ENCODE measurements at places on chromosomes 12 and 14.

- no peak for DNase-seq
Measured at GRCh38 chr12:104784592-104784991, 173.5 kb downstream of the SLC41A2 start.

DNA sequence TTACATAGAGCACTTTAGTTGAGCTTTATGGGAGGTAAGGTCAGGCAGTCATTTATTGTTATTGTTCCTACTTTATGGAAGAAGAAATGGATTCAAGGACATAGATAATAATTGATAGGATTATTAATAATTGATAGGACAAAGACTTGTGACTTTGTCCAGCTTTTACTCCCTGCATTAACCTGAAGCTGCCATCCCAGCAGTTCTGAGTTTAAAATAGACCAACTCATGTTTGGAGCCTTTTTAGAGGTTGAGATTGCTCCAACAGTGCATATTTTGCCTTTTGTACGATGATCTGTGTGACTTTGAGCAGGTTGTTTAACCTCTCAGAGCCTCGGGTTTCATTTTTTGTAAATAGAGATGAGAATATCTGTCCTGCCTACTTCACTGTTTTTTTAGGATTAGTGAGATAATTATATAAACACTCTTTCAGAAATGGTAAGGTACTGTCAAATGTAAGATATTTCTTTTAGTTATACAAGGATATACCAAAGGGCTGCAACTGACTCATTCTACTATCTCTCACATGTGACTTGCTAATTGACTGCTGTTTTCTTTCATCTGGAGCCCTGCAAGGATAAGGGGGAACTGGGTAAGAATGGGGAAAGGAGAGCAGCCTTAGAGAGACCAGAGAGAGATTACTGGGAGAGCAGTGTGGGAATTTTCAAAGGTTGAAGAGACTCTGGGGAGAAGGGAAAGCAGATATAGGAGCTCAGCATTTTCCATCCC is 15.3 kb downstream of the WDR20 start:
- DNase-seq: no peak

- no peak for DNase-seq
Measured at GRCh38 chr12:47803191-47803875, 16.4 kb downstream of the HDAC7 start.

DNA sequence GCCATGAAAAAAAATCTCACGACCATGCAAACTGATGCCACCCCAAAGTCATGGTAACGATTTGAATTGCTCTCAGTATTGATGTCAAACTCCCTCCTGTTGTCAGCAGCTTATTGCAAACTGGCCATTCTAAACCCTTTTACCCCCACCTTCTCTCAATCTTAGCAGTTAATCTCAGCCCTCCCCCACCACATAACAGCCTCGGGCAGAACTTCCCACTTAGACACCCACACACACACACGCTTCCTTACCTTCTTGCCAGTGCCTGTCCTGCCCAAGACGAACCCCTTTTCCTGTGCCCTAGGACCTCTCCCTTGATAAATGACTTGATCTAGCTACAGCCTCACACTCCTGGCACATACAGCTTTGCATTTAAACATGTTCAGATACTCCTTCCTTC is 56.6 kb downstream of the GPATCH2L start:
- no peak for DNase-seq

GRCh38 chr14:92439537-92440344 is 73.8 kb upstream of the RIN3 start:
- no peak for DNase-seq

GRCh38 chr12:69903548-69903947 is 78.5 kb downstream of the MYRFL start:
- DNase-seq: no peak

- DNase-seq: no peak
Measured at GRCh38 chr14:50659327-50659974, 8.7 kb downstream of the SAV1 start.

DNA sequence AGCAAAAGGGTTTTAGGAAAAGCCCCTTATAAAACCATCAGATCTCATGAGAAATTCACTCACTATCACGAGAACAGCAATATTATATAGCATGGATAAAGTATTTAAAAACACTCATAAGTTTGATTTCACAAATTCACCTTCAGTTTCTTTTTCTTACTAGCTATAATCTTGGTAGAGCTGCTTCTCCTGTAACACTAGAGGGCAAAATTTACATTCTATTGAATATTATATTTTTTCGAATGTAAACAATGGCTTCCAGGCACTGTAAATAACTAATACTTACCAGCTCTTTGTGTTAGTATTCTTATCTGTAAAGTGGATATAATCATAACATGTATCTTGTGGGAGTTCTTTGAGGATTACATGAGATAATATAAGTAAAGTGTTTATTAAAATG is 259.6 kb downstream of the CCER1 start:
- no peak for DNase-seq

- no peak for DNase-seq
Measured at GRCh38 chr14:73567951-73568885, 795 bp upstream of the ACOT2 start.

GRCh38 chr12:65192963-65193516 is 23.7 kb downstream of the LEMD3 start:
- no peak for DNase-seq

- no peak for DNase-seq
Measured at GRCh38 chr12:112939761-112940381, 1.6 kb downstream of the OAS3 start.

- no peak for DNase-seq
Measured at GRCh38 chr14:68552602-68553001, 240.3 kb downstream of the ZFP36L1 start.

DNA sequence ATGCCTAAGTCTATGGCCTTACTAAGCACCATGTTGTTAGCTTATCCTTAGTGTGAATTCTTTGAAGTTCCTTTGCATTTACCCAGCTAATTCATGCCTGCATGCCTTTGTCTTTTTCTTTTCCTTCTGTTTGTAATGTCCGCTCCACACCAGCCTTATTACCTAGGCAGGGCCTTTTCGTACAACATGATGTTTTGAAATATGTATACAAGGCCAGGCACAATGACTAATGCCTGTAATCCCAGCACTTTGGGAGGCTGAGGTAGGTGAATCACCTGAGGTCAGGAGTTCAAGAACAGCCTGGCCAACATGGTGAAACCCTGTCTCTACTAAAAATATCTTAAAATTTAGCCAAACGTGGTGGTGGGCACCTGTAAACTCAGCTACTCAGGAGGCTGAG is 1636.5 kb upstream of the SEL1L start:
- DNase-seq: no peak

DNA sequence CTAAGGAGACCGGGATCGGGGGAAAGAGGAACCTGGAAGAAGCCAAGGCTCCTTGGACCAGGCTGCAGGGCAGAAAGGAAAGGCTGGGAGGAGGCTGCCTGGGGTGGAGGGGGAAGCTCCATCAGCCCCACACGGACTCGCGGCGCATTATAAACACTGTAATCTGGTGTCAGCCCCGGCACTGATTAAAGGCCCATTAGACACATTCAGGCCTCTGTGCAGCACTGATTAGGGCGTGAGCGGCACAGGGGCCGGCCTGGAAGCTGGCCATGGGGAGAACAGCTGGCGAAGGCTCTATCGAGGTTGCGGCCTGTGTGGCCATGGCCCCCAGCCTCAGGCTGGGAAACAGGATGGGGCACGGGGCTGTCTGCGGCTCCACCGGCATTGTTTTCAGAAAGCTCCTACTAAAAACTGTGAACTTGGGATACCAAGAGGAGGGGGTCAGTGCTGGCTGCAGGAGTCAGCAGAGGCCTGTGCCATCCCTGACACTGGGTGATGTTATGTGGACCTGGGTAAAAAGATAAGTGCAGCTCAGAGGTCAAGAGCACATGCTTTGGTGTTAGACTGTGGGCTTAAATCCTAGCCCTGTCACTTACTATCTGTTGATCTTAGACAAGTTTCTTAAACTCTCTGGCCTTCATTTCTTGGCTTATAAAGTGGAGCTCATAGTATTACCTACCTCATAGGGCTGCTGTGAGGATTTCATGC is 10.6 kb downstream of the ACVRL1 start:
- DNase-seq: no peak

GRCh38 chr12:106981788-106982187 is 5.2 kb downstream of the MTERF2 start:
- no peak for DNase-seq

- no peak for DNase-seq
Measured at GRCh38 chr12:130680451-130680990, 35.6 kb downstream of the RIMBP2 start.

DNA sequence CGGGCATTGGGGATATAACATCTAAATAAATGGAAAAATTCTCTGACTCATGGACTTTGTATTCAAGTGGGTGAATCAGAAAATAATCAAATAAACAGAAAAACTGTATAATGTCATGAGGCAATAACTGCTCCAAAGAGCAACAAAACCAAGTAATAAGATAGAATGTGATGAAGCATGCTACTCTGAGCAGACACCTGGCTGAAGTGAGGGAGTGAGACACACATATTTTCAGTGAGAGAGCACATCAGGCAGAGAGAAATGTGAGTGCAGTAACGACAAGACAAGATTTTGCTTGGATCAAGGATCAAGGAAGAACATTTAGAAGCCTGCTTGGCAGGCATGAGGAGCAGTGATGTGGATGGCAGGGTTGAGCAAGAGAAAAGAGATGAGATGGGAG is 75.8 kb upstream of the CCDC91 start:
- no peak for DNase-seq

DNA sequence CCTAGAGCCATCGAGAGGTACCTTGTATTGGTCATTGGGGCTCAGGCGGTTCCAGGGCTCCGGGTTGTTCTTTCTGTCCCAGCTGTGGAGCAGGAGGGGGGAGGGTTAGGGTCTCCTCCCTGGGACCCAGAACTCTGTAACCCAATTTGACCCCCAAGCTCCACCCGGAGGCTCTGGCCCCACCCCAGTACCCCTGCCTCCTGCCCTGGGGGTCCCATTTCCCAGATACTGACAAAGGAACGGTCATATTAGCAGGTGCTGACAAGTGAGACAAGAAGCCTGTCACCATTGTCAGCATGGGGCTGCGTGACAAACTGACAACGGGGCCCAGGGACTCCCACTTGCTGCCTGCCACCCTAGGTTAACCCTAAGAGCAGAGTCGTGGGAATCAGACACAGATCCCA is 6.2 kb downstream of the SHMT2 start:
- DNase-seq: no peak

DNA sequence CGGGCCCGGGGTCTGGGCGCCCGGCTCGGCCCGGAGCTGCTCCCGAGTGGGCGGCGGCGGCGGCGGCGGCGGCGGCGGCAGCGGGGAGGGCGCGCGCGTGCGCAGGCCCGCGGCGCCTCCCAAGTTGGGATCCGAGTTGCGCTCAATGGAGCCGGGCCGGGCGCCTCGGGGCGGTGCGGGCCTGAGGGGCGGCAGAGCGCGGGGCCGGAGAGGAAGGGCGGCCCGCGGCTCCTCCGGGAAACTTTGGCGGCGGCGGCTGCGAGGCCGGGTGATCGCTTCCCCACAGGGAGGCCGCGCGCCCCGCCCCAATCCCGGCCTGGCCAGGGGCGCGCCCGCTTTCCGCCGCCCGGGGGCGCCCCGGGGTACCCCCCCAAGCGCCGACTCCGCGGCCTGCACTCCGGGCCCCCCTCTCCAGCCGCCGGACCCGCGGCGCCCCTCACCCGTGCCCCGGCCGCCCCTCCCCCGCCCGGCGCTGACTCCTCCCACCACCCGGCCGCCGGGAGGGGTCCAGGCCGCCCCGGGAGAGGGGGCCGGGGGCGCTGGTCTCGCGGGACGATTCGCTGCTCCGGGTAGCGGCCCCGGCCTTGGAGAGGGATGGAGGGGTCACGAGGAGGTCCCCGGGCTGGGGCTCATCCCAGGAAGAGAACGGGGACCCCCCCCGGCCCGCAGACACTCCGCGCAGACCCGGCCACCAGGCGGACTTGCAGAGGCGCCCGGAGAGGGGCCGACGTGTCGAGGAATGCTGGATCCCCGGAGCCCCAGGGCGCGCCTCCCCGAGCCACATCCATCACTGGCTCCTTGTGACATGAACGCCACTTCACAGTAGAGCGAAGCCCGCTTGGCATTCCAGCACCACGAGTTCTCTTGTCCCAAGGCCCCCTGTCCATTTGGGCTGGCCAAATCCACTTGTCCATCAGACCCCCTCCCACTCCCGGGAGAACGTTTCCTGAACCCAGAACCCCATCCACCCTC is at the start of gene RILPL1:
RILPL1 (minus strand) TSS at position 48 of the 972 bp plus-strand sequence. CDS start 237 bp downstream, outside the sequence.
- DNase-seq: peak; percentile 66

DNA sequence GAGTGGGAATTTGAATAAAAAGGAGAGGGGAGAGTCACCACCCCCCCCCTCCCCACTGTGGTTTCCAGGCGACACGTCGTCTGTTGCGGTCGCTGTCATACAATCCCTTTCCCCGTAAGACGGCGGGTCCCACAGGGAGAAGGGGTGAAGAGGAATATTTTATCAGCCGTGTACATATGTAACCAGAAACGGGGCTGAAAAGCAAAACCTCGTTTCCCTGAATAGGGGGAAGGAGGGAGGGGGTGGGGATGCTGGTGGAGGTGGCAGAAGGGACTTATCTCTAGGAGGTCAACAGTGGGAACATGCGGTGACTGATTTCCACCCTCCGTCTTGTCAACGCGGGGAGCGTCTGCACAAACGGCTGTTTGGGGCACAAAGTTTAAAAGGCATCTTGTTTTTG is 171.4 kb downstream of the RBM19 start:
- DNase-seq: no peak

- peak; percentile 82 for DNase-seq
Measured at GRCh38 chr12:7374423-7375144, 69.4 kb downstream of the CD163L1 start.

DNA sequence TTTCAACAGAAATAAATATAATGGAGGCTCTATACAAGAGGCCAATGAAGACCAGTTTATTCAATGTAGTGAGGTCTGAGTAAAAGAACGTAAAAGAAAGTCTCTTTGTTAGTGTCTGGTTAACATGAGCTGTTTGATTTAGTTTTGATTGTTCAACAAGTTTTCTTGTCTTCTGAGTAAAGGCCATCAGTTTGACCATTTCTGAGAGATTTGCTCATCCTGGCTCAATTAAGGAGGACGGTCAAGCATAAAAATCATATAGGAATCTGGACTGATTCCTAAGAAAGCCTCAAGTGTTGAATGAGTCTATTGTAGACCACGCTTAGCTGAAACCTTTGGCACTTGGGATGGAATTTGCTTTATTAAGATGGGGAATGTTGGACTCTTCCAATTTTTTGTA is 32.5 kb upstream of the FGF23 start:
- no peak for DNase-seq

GRCh38 chr12:118148287-118148686 is 12.4 kb downstream of the PEBP1 start:
- no peak for DNase-seq

- no peak for DNase-seq
Measured at GRCh38 chr14:28762955-28763326, 3.6 kb upstream of the FOXG1 start.

GRCh38 chr14:102264775-102265174 is 40.2 kb downstream of the MOK start:
- no peak for DNase-seq

DNA sequence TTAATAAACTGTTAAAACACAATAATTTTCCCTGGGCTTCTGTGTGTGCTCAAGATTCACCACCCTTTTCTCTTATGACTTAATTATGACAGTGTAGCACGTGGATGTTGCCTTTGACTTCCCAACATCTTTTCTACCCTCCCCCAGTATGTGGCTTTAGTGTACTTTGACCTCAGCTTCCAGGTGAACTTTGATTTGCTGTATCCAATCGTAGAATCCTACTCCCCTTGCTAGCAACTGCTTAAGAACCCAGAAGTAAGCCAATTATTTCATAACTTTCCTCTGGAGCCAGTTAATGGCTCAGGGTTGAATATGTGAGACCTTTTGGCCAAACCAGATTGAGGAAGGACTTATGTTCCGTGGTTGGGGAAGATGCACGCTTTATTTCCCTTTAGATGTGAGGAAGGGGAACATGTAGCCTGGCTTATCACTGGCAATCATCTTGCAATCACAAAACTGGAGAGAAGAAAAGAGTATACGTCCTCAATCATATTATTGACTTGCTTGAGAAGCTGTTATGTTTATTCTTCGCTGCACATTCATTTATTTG is 259.6 kb upstream of the ATP2B1 start:
- DNase-seq: no peak
